ENCODE measurements at places on chromosomes 6 and 20.
A peak's percentile ranks its signal among the peaks of the same experiment; 100 is the strongest.

- no peak for DNase-seq
These were observed 56.6 kb upstream of the SMOC2 start for GRCh38 chr6:168384045-168385036.

- DNase-seq: peak; percentile 65
These were observed 23.1 kb upstream of the KCNB1 start for GRCh38 chr20:49505518-49505917.

DNA sequence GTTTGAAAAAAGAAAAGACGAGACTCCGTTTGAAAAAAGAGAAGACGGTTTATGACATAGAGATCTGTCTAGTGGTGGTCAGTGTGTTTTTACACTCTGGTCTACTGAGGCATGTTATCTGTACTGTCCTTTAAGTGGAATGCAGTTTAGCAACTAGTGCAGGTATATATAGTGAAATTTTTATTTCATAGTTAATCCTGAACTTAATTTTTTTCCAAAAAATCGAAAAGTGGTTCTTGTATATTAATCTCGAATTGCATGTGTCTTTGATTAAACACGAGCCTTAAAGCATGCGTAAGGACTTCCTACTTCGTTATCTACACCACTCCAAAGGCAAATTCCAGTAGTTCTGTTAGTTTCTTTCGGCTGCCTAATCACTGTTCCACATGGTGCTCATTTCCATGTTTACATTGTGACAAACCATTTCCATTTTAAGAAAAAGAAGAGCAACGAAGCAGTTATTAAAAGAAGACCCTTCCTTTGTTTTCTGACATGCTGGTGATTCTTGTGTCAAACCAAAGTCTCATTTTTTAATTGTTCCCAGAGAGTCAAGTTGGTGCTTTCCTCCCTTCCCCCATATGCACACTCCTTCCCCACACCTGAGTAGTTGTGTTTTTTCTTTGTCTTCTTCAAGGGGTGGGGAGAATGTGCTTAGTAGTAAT lies 2.3 kb downstream of the SNX9 start:
- DNase-seq: no peak

GRCh38 chr20:20480126-20480525 lies 112.2 kb downstream of the INSM1 start:
- DNase-seq: no peak

DNA sequence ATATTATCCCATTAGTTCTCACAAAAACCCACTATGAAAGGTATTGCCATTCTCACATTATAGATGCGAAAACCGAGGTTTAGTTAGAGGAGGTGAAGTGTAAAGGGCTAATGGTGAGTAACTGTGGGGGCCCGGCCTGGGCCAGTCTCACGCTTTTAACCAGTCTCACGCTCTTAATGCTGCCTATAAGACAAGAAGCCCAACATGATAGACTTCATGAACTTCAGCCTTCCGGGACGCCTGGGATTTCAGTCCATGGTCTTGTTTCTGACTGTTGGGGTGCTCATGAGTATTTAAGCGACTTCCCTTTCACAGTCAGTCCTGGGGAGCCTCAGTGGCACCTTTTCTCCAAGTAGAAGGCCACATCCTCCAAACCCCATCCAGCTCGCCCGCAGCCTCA lies 31.7 kb downstream of the AGPAT4 start:
- no peak for DNase-seq

DNA sequence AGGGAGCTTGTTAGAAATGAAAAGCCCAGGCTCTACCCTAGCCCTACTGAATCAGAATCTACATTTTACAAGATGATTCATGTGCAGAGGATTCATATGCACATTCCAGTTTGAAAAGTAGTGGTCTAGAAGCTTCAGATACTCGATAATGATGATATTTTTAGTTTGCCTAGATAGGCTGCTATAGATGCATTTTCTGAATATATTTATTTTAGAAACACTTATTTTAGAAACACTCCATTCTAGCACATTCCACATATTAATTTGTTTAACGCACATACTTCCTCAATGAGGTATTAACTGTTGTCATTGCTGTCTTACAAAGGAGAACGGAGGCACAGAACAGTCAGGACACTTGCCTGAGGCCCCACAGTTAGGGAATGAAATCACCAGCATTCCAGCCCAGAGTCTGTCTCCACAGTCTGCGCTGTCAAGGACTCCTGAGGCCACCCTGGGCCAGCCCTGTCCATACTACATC lies 64.4 kb downstream of the SNAP25 start:
- no peak for DNase-seq

DNA sequence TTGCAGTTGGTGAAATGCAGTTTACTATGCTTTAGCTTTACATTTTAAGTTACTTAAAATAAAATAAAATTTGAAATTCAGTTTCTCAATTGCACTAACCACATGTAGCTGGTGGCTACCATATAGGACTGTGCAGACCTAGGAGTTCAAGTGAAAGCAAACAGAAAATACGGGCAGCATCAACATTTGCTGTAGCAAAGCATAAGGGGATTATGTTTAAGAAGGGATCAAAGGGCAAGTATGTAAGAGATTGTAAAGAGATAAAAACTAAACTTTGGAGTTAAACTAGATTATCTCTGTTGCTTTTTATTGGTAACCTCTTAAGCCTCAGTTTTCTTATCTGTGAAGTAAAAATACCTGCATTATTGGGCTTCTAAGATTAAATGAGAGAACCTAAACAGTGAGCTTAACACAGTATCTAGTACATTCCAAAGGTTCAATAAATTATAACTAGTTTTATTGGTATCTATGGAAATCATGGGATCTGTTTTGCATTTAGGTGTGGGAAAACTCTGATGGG lies 81.2 kb downstream of the SPTLC3 start:
- DNase-seq: no peak

DNA sequence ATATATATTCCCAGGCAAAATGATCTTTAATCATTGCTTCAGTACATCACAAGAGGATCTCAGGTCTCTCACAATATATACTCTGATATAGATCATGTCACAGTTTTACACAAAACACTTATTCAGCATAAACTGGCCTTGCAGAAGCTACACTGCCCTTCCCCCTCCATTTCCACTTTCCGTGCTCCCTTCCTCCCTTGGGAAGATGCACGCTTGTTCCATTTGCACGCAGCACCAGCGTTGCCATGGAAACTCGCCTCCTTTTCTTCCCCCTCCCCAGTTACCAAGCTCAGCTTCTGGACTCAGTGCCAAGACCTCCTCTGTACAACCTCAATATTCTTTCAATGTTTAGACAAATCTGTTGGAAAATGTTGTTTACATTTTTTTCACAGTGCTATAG lies 154.6 kb downstream of the RFPL4B start:
- peak; percentile 81 for DNase-seq

DNA sequence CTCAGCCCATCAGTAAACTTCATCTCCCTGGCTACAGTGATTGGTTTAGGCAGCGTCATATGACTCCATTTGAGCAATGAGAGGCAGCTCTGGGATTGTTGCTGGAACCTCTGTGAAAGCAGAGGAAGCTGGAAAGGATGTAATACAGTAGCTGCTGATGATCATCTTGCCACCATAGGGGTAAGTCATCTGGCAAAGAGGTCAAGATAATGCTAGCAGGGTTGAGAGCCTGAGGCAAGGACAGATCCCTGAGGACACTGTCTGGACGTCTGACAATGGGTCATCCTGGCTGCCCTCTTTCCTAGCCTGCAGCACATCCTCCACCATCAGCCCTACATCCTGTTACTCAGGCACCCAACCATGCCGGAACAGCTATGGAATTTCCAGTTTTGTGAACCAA lies 25.5 kb upstream of the FKBP1A start:
- no peak for DNase-seq

DNA sequence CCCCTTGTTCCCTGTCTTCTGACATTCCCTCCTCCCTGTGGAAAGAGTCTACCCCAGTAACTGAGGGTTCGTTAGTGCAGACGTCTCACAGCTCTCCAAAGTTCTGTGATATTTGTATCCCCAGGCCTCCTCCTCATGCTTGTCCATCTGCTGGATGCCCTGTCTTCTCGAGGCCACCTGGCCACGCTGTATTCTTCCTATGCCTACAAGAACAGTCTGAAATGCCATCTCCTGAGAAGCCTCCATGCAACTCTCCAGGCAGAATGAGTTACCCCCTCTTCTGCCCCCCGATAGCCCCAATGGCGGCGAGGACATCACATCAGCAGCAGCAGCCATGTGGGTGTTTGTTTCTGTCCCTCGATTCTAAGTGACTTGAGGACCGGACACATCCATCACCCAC lies 9.3 kb downstream of the ULBP2 start:
- DNase-seq: no peak

- DNase-seq: no peak
These were observed 98.4 kb upstream of the STXBP5 start for GRCh38 chr6:147105786-147106185.

GRCh38 chr6:149242883-149243282 lies 74.6 kb upstream of the TAB2 start:
- DNase-seq: no peak

DNA sequence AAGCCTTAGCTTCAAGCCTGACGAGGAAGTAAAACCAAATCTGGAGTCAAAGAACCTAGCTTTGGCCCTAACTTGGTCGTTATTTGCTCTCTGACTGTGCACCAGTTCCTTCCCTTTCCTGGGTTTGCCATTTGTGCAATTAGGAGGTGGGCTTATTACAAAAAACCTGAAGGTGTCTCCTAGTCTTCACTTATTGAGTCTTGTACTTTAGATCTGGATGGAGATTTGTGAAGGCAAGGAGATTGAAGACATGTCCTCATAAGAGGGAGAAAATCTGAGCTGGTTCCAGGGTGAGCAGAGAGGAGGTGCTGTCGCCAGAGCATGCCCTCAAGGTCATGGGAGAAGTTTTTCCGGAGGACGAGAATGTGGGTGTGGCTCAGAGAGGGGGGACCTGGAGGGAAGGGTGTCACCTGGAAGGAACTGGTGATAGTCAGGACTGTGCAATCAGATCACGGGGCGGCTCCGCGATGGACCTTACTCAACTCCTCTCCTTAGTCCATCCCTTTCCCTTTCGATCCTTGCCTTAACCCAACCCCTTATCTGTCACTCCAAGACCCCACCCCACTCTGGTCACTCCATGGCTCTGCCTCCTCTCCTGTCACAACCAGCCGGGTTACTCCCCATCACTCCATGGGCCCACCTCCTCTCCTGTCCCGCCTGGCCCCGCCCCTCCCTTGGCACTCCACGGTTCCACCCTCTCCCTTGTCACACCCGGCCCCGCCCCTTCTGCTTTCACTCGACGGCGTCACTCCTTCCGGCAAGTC lies 588 bp upstream of the ACSS2 start:
- peak; percentile 87 for DNase-seq

- DNase-seq: no peak
These were observed 83.9 kb downstream of the CDC5L start for GRCh38 chr6:44471271-44471981.

DNA sequence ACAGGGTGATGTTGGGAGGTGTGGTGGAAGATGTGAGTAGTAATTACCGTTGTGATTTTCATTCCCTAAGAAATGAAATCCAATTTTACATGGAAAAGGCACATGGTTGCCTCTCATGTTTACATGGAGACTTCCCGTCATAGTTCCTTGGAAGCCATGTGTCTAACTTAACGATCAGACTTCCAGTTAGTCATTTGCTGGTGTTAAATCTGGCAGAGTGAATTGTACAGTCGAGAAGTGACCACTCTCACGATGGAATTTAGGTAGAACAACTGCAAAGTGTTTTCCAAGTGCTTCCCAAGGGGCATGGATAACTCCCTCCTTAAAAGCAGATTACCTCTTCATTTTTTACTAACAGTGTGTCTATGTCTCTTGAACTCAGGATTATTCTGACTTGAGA lies 145.8 kb upstream of the CCN2 start:
- DNase-seq: no peak

GRCh38 chr6:81744131-81744530 lies 8.3 kb downstream of the TENT5A start:
- no peak for DNase-seq

DNA sequence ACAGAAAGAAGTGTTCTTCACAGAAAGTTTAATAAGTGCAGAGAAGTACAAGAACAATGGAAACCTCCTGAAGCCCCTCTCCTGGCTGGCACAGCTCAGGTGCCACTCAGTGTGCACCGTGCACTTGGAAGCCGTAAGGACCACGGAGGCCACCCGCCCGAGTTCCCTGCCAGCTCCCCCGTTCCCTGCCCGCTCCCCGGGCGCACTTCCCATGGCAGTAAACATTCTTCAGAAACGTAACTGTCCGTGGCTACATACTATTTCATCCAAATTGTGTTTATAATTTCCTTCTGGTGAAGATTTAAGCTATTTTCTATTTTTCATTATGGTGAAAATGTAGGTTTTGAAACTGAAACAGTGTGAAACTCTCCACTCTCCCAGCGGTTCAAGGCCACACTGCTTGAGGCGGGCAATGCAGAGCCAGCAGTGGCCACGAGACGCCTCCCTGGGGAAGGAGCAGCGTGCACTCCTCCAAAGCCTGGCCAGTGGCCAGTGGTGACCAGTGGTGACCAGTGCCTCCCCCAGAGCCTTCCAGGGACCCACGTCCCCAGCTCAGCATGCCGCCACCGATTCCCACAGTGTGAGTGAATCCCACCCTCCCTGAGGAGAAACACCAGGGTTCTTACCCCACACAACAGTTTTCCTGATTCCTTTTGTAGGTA lies 46.4 kb downstream of the TAF4 start:
- no peak for DNase-seq

- DNase-seq: no peak
These were observed 4.1 kb downstream of the ADAM33 start for GRCh38 chr20:3677733-3678132.

- no peak for DNase-seq
These were observed 61.4 kb upstream of the KIF25 start for GRCh38 chr6:167936051-167936450.

DNA sequence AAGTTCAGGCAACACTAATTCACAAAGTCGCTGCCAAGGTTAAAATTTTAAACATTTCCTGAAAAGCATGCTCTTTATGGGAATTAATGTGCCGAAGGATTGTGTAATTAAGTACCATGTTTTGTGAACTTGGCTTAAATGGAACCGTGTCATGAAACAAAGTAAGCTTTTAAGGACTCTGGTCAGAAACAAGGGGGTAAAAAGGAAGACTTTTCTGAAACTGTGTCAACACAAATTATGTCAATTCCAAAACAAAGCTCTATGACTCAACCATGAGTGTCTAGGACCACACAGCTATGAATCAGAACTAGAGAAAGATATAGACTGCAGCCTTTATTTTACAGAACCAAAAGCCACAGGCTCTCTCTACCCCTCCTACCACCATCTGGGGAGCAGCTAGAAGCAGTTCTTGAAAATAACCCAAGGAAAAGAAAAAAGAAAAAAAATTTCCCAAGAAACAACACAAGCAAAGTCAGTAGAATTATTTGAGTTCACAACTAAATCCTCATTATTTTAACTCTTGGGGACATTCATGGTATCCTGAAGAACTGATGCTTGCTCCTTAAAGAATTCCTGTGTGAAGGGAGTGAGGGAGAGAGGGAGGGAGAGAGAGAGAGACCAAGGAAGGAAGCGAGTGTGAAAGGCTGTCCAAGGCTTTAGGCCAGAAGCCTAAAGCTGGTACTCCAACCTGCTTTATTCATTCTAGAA lies 81.9 kb downstream of the ZMYND8 start:
- DNase-seq: no peak

GRCh38 chr20:46157625-46158024 lies 39.5 kb downstream of the CD40 start:
- no peak for DNase-seq

All from NCI-H1092 (cell line).